MM.1S (cell line): ENCODE measurements at places on chromosomes 3 and 15.

DNA sequence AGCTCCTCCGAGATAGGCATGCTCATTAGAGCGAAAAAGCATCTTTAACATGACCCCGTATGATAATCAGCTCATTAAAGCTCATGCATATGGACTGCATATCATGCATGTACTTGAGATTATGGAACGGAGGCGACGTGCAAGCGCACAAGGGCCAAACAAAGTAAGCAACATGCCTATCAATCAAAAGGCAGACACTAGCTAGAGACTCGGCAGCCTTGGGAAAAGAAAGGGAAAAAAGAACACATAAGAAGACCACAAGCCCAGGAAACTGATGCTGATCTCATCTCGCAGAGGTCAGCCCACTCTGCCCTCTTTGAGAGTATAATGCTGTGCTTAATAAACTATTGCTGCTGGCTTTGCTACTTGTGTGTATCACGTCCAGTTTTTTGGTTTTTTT is 2.6 kb upstream of the ACOX2 start:
- no peak for DNase-seq

GRCh38 chr3:122642935-122643334 is 37.7 kb upstream of the PARP14 start:
- peak; percentile 63 for DNase-seq

DNA sequence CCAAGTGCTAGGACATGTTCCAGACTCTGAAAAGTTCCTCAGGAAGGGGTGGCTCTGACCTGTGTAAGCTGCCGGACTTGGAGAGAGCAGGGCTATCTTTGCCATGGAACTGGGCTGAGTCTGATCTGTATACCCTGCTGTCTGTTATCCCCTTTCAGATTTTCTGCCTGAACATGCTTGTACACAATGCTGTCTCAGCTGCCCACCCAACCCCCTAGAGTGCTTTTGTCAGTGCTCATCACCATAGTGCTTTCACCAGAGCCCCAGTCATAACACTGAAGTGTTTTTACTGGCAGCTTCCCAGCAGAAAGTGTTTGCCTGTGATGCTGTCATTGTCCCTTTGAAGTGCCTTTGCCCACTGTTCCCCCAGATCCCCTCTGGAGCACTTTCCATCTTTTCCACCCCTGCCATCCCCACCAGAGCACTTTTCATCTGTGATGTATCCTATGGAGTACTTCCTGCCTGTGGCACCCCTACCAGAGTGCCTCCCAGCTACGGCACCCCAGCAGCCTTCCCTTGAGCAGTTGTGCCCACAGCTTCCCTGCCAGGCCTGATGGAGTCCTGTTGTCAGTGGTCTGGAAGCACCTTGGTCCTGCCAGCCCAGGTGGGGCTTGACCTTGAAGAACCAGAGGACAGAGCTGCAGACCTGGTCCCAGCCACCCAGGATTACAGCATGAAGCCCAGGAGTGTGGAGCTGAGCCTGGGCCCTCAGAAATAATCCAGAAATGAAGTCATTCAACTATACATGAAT is 397.7 kb downstream of the DIPK2A start:
- no peak for DNase-seq

DNA sequence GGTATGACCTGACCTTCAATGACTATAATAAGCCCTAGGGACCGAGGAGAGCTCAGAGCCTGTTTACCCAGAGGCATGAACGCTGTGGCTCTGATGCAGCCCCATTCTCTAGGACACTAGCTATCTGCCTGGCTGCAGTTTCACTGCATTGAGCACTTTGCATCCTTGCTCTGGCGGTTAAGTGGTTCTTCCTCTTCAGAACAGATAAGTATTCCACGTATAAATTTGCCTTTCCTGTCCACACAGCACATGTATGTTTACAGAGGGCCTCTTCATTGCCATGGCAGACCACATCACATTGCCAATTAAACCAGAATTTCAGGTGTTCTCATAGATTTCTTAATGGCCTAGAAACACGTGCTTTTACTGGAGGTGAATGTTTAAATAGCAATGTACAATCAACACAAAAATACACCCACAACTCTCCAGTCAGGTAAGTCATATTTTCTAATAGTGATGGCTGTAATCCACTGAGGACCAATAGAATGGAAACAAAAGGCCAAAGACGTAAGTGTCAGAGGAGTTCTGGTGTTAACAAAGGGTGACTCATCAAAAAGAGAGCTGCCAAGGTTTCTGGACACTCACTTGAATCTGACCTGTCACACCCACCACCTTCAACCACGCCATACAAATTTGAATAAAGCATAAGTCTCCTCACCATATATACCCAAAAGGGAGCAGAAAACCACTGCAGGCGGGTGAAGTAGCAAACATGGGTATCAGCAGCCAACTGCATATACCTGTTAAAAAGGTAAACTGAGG is 553.4 kb downstream of the OCA2 start:
- DNase-seq = no peak

- peak; percentile 57 for DNase-seq
Observed at GRCh38 chr3:152334761-152335160, 66.0 kb downstream of the MBNL1 start.

DNA sequence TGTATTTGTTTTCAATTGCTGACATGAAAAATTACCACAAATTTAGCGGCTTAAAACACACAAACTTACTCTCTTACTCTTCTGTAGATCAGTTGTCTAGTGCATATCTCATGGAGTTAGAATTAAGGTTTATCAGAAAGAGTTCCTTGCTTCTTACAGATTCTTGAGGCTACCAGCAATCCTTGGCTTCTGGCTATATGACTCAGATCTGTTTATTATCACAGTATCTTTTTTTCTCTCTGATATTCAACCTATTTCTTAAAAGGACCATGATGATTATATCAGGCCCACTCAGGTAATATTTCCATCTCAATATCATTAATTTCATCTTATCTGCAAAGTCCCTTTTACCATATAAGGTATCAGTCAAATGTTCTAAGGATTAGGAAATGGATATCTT is 263.5 kb upstream of the BCHE start:
- DNase-seq = no peak
